BE2C (cell line): ENCODE measurements at places on chromosomes 5 and 9.
A peak's percentile ranks its signal among the peaks of the same experiment; 100 is the strongest.

- DNase-seq: no peak
Observed at GRCh38 chr9:133374612-133375115, 1.2 kb downstream of the SURF4 start.

DNA sequence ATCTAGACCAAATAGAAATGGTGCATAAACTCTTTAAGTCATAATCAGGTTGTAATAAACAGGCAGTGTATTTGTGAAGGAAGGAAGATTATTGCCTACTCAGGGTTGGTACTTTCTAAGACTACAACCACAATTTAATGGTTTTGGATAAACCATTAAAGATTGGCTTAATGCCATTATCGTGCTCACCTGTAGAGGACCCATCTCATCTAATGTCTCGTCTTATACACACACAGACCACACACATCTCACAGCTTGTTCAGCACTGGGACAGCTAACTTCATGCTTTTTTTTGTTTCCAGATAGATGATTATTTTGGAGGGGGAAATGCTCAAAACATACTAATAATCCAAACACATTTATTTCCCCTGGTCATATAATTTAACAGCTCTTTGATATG, 175.7 kb upstream of the SLC12A2 start:
- no peak for DNase-seq

DNA sequence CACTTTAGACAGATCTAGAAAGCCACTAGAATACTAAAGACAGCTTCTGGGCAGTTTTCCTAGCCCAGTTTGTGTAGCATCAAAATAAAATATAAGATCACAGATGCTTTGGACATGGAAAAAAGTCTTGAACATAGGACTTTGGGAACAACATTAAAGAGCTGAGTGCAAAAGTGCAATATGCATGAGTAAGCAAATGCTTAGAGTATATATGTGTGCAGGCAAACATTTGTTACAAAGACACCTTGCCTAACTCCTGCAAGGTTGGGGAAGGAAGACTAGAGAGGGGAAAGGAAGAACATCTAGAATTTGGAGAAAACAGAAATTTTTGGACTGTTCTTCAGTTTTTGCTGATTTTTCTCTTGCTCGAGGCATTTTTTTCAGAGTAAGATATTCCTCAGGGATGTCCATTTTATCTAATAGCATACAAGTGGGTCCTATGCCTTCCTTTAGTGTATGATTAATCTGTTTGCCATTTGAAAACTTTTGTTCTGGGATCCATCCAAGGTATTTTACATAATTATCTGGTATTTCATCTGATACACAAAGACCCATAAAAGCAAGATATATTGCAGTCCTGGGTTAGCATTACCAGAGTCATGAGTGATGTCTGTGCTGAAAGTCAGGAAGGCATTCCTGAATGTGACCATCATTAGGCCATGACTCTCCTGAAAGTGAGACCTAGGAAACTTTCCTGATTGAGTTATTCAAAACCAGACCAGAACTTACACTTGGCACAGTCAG, 142.0 kb upstream of the RGMB start:
- no peak for DNase-seq

DNA sequence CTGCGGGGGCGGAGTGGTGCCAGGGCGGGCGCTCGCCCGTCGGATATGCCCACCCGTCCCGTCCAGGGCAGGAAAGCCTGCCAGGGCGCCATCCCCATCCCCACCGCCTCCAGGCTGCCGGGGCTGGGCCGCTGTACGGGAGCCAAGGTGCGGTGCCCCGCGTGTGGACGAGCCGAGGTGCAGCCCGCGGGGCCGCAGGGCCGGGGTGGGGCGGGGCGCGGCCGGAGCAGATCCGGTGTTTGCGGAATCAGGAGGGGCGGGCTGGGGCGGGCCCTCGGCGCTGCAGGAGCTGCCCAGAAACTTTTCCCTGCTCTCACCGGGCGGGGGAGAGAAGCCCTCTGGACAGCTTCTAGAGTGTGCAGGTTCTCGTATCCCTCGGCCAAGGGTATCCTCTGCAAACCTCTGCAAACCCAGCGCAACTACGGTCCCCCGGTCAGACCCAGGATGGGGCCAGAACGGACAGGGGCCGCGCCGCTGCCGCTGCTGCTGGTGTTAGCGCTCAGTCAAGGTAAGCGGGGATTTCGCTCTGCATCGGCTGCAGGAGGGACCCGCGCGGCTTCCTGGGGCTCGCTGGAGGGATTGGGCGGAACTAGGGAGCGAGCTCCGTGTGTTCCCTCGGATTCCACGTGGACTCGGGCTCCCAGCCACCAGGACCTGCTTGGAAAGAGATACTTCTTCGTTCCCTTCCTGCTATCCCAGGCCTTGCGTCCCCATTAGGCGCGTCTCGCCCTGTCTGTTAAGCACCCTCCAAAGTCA, at the start of gene ITGA2:
Gene ITGA2, plus strand, starts transcription at position 328 of the 756 bp plus-strand sequence. Its CDS starts 117 bp downstream, at position 445.
- peak; percentile 33 for DNase-seq

GRCh38 chr5:56279291-56279690, 46.2 kb upstream of the ANKRD55 start:
- DNase-seq: no peak

DNA sequence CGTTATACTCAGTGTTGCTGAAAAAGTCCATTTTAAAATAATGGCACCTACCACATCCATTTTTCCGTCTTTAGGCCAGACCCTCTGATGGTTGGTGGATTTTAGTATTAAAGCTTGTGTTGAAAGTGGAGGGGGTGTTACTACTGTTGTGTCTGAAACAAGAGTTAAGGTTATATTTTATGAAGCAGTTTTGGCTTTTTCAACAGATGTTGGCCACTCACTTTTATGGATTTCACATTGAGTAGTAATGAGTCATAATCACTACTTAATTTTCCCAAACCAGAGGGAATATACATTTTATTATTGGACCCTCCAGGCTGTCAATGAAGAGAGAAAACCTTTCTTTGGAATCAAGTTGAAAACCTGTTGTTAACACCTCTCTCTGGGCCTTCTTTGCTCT, 88.0 kb downstream of the TRIO start:
- no peak for DNase-seq

GRCh38 chr5:141590127-141590526, 28.7 kb downstream of the DIAPH1 start:
- no peak for DNase-seq

DNA sequence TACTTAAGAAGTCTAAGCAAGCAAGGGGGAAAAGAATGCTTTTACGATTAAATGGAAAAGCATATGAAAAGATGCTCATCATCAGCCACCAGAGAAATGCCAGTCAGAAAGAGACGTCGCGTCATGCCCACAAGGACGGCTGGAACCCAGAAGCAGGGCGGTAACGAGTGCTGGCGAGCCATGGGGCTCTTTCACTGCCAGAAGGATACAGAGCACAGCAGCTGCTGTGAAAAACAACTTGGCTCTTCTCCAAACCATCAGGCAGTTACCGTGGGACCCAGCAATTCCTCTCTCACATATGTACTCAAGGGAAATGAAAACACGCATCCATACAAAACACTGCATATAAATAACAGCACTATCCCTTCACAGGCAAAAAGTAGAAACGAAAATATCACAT, 95.5 kb downstream of the CAMSAP1 start:
- DNase-seq: peak; percentile 60

- DNase-seq: no peak
Observed at GRCh38 chr9:22528485-22528884, 81.9 kb downstream of the DMRTA1 start.

DNA sequence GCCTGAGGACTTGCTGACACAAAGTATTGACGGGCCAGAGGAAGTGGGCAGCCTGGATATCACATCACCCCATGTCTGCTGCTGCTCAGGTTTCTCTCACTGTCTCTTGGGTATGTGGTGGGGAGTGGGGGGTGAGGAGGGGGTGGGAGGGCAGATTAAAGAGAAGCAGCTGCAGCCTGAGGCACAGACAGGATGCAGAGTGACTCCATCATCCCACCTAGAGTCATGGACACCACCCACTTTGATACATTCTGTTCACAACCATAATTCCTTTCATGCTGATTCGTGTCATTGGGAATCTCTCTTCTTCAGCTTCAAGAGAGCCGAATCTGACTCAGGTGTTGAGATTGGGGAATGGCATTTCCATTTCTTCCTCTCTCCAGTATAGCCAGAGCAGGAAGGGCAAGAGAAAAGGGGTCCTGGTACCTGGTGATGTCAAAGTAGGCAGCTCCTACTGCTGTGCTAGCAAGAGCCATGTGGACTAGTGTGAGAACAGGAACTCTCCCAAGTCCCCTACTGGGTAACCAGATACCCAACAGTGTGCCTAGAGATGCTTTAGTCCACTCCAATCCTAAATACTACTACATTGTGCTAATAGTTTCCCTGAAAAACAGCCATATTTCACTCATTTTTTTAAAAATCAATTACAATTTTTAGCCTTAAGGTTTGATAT, 22.4 kb downstream of the GRAMD2B start:
- DNase-seq: no peak

DNA sequence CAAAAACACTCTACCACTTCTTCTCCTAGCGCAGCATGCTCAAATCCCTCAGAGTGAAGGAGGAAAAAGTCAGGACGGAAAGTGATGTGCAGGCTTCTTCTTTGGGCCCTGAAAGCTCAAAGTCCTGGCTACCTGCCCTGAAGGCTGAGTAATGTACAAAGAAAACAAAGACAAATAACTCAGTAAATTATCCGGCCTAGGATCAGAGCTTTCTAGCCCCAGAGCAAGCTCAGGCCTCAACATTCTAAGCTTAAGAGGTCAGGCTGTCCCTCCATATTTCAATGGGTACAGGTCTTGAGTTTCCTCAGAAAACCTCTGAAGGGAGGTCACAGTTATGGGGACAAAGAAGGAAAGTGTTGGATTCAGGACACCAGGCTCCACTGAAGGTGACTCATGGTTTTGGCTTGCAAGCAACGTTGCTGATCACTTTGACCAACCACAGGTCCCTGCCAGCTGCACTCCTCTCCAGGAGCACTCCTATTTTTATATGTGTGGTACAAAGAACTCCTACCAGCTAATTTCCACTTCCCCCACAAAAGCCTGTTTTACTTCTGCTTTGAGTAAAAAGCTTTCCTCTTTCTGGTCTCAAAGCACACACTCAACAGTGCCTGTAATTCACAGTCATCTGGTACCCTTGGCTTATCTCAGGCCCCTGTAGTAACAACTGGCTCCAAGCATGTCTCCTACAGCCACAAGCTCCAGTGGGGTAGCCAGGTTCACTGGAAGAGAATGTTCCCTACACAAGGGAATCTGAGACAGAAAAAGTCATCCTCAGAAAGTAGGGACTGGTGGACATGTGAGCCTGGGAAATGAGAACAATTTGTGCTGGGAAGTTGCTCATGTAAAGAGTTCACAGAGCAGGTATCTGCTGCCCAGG, 115.7 kb downstream of the UGCG start:
- no peak for DNase-seq

DNA sequence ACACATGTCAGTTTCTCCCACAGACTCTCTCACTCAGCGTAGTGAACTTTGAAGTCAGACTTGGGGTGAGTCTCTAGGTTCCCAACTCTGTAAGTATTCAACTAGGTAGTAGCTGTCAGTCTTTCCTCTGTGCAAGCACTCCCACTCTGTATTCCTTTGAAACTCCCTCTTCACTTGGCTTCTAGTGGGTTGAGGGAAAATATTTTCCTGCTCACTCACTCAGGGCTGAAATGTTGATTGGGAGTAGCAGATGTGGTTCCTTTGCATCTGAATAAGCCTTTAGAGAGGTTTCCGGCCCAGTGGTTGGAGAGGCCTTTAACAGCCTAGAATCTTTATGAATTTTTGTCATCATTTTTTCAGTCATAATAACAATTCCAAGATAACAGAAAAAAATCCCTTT, 18.1 kb upstream of the ARRDC3 start:
- no peak for DNase-seq

DNA sequence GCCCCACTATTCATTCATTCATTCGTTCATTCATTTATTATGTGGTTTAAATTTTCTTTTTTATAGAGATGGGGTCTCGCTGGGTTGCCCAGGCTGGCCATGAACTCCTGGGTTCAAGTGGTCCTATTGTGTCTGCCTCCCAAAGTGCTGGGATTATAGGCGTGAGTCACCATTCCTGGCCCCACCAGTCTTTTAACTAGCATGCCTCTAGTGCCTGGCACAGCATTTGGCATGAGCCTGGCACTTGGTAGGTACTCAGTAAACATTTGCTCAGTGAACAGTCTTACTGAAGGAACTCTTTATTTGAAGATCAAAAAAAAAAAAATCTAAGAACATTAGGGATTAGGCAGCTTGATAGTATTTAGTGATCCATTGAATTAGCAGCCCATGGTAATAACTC, 98.1 kb downstream of the KDM4C start:
- DNase-seq: no peak

GRCh38 chr5:40904994-40905306, 4.3 kb upstream of the C7 start:
- DNase-seq: no peak

DNA sequence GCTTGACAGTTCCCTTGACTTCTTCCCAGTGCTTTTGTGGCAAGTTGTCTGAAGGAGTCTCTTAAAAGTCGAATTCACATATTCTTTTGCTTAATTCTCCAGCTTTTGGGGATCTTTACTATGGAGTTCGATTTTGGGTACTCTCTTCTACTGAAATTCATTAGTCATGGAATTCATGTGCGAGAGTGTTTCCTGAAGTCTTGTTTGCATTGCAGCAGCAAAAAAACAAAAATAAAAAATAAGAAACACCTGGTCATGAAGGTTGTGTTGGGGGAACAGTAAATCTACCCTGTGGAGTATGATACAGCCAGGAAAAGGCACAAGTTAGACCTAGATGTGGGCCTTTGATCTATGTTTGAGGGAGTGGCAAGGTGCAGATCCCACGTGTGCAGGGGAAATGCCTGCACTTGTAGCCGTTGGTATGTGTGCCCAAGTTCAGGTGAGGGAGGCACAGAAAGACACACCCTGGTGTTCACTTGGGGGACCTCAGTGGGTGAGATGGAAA, 55.2 kb downstream of the CFAP77 start:
- DNase-seq: no peak

GRCh38 chr9:78383130-78383529, 86.2 kb downstream of the PSAT1 start:
- DNase-seq: no peak

GRCh38 chr9:95979446-95979845, 104.0 kb downstream of the ERCC6L2 start:
- no peak for DNase-seq
